ENCODE measurements at places on chromosomes 3 and 15.
A peak's percentile ranks its signal among the peaks of the same experiment; 100 is the strongest.

- DNase-seq: no peak
These were observed 63.6 kb downstream of the MOBP start for GRCh38 chr3:39531066-39531465.

GRCh38 chr3:167773584-167773983, 38.1 kb downstream of the SERPINI1 start:
- DNase-seq: no peak

GRCh38 chr3:54514006-54514405, 391.7 kb downstream of the CACNA2D3 start:
- DNase-seq: no peak

- no peak for DNase-seq
These were observed 826 bp downstream of the DBR1 start for GRCh38 chr3:138173769-138174420.

DNA sequence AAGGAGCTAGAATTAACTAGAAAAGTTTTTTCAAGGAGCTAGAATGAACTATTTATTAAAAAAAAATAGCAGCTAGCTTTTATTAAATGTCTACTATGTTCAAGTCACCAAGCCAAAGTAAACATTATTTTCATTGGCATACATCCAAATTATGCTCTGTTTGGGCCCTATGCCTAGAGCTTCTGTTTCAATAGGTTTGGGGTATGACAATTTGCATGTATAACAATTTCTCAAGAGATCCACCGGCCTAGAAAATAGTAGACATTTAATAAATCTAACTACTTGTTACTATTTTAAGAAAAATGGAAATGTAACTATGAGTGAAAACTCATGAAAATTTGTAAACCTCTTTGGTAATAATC, 8.0 kb downstream of the GABRR3 start:
- no peak for DNase-seq

DNA sequence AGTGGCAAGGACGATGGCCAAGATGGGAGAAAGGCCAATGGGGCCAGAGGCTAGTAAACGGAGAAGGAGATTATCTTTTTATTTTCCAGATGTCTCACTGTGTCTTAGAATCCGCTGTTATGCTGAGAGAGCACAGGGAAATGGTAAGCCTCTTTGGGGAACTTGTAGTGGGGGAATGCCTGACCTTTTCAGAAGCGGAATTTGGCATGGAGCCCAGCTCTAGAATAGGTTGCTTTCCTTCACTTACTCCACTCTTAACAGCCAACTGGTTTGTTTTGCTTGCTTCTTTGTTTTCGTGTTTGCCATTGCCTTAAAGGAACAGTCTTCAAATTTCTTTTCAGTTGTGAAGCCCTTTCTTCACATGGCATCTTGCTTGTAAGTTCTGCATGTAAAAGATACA, 316.2 kb upstream of the THRB start:
- DNase-seq: peak; percentile 1

DNA sequence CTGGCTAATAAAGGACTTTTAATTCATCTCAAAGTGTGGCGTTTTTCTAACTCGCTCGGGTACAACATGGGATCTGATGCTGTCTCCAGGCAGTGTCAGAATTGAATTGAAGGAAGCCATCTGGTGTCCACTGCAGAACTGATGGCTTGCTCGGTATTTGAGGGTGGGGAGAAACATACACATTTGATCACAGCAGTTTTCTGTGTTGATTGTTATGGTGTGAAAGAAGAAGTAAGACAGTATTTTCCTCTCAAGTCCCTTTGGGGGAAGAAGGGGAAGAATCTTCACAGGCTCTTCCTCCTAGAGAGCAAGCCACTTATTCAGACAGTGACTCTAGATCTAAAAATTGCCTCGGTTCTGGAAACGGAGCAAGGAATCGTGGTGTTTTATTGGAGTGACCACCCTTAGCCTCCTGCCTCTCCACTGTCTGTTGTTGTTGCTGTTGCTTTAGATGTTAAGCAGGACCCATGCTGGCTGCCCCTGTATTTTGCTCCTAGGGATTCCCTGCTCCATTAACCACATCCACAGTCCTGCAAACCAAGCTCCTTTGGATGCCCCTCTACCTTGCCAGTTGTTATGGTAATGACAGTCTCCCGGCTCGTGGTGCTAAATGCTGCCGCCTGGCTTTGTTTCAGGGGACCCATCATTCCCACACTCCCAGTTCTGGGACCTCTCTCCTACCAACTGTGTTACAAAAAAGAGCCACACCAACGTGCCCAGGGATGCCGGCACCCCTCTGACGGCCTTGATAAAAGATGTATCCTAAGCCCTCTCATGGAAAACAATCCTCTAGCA, 15.3 kb upstream of the MCCC1 start:
- DNase-seq: no peak

DNA sequence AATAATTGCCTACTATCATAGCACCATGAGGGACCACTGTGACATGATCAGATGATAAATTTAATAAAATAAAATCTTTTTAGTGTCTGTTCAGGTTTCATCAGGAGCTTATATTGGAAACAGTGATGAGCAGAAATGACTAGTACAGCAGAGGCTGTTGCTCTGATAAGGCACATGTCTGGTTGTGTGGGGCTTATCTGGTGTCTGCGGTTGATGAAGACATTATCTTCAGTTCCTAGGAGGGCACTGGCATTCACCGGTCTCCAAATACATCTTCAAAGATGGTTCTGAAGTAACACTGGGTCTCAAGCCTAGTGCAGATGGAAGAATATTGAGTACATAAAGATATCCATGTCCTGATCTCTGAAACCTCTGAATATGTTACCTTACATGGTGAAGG, 125.3 kb downstream of the SUCNR1 start:
- no peak for DNase-seq

GRCh38 chr3:36792342-36792741, 28.0 kb upstream of the DCLK3 start:
- DNase-seq: peak; percentile 14

- no peak for DNase-seq
These were observed 1.3 kb upstream of the TMIE start for GRCh38 chr3:46699676-46700523.

GRCh38 chr3:128226186-128226725, 73.0 kb downstream of the EEFSEC start:
- DNase-seq: no peak

DNA sequence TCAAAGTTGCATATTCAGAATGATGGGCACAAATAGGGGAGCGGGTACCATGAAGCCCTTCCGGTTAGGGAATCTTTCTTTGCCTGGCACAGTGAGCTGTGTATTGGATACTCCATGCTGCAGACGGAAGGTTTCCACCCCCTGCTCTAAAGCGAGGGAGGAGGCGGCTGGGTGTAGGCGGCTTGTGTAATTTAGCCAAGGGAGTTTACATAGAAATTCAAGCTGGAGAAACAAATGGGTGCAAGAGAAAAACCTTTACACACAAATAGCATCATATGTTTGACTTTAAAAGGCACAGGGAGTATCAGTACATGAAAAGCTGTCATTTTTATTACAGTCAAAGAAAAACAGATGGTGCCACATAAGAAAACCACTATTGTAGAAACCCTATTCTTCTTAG, 59.3 kb upstream of the ADCY5 start:
- no peak for DNase-seq

DNA sequence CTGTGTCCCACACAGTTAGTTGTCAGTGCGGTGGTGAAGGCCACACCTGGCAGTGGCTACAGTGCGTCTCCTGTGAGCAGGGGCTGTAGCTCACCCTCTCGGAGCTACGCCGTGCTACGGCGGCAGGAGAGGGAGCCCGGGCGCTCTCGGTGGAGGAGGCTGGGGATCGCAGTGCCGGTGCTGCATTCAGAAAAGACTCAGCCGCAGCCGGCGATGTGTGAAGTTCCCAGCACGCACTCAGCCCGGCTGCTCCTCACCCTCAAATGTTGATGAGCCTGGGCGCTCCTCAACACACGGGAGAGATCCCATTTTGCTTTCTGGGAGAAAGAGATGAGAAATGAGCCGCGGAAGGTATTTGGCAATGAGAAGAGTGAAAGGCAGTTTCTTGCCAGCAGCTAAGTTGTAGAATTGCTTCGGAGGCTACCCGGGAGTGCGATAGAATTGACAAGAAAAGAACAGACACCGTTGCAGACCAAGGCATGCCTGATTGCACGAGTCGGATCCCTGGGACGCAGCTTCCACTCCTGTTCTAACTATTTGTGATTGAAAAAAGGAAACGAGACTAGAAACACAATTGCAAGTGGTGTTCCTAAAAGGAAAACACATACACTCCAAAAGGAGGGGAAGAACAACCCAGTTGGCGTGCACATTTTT, at the start of gene UNC13C:
Gene UNC13C (plus strand): TSS at position 189 of the 654 bp plus-strand sequence. CDS start 34,463 bp downstream, outside the sequence.
- DNase-seq: peak; percentile 32

DNA sequence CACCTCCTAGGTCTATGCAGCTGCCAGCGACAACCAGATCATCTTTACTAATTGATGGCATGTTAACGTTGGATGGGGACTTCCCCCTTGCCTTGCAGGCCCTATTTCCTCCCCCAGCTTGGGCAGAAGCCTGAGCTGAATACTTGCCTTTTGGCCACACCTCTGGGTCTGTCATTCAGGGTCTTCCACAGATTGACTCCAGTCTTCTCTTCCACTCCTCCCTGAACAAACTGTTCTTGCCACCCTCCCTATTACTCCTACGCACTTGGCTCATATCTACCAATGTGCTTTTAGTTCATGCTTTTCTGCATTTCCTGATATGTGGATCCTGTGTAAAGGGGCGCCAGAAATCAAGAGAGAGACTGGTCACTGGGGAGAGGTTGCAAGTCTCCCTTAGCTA, 73.5 kb downstream of the DNASE1L3 start:
- no peak for DNase-seq

- DNase-seq: no peak
These were observed 96.1 kb downstream of the FOXP1 start for GRCh38 chr3:71487418-71487817.

GRCh38 chr15:38701149-38701548, 136.5 kb upstream of the RASGRP1 start:
- DNase-seq: no peak

DNA sequence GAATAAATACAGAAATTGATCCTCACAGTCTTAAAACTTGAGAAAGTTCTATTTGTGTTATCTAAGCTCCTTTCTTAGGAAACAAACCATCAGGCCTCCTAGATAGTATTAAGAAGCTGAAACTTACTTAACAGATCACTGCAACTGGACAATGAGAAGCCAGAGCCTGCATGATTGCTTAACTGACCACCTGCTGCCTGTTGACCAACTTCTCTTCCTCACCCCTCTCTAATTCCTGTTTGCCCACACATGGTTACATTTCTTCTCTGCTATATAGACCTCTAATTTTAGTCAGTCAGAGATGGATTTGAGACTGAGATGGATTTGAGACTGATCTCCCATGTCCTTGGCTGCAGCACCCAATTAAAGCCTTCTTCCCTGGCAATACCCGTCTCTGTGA, 13.5 kb downstream of the CCPG1 start:
- DNase-seq: no peak

DNA sequence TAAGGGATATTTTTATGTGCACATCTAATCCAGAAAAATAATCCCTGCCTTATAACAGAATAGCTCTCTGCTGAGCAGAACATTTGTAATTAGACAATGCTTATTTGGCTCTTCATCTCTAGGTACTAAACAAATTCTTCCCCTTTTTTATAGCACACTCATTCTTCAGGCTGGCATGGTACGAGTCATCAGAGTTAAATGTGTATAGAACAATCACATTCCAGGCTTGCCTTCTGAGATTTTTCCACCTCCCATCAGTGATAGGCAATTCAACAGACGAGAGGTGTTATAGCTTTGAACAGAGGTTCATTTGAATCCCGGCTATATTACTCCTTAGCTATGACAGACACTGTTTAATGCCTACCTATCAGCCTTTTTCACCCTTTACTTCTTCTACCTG, 21.4 kb upstream of the SPPL2A start:
- no peak for DNase-seq

GRCh38 chr3:46442576-46443530, 21.9 kb downstream of the LTF start:
- peak; percentile 7 for DNase-seq

- DNase-seq: no peak
These were observed 2.1 kb downstream of the SLCO2A1 start for GRCh38 chr3:134027631-134028030.

DNA sequence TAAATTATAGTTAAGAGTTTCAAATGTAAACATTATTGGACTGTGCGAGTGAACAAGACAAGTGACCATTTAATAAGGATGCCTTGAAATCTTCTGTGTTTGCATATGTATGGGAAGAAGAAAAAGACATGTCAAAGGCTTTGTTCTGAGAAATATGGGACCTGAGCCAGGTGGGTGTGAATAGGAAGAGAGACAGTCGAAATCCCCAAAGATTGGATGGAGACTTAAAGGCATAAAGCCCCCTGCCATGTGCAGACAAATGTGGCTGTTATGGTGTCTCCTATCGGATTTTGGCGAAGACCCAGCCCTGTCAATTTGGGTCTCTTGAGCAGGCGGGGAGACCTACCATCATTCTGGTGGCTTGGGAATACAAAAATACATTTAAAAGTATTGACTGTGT, 16.9 kb downstream of the FXR1 start:
- DNase-seq: no peak

DNA sequence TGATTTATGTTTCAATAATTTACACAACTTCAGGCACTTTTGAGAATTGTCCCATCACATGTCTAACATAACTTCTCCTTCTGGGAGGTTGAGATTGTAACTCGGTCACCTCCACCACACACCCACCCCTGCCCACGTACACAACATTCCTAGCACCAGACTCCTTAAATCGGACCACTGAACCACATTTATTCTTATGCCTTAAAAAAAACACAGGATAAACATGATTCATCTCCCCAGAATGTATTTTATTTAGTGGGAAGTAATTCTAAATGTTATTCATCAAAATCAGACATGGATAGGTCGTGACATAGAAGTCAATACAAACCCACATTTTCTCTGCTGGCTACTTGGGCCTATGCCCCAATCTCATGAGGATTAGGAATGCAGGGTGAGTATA, 3.0 kb downstream of the SNTN start:
- no peak for DNase-seq

- no peak for DNase-seq
These were observed 532.5 kb upstream of the KCNMB2 start for GRCh38 chr3:178003756-178004155.

DNA sequence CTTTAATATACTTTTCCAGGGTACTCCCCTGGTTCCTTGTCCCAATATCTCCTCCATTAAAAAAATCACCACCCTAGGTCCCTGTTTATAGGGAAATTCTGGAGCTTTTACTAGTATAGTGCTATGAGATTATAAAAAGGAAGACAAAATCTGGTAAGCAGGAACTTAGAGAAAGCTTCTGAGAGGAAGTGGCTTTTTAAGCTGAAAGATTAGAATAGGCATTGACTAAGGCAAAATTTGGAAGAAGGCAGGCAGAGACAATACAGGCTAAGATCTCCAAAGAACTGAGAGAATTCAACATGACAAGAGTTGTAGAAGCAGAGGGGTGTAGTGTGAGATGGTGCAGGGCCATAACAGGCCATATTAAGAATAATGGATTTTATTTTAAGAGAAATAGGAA, 25.8 kb downstream of the SGO1 start:
- DNase-seq: no peak
